Stimulated activated CD4-positive, alpha-beta T cell treated with anti-CD3 and anti-CD28 coated beads, Interleukin-12 subunit alpha, Interleukin-12 subunit beta, amount 100 ng/mL, for 48 hours (primary cell): ENCODE measurements at places on chromosomes 5 and 9.
A peak's percentile ranks its signal among the peaks of the same experiment; 100 is the strongest.

DNA sequence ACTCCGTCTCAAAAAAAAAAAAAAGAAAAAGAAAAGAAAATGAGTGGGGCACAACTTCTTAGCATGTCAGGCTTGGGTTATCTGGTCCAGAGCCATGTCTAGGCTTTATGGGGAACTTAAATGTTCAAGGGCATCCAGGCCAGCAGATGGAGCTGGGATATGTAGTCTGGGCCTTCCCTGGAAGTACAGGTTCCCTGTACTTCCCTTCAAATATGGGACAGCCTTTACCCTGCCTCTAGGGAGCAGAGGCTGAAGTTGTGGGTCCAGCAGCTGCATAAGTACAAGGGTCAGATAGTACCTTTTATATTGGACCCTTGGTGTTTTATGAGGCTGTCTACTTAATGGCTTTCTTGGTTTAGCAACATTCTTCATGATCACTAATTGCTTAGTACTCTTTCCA lies 42.1 kb downstream of the FAF2 start:
- no peak for DNase-seq

- DNase-seq = no peak
These were observed 351.4 kb downstream of the SEMA5A start for GRCh38 chr5:9194509-9194908.

DNA sequence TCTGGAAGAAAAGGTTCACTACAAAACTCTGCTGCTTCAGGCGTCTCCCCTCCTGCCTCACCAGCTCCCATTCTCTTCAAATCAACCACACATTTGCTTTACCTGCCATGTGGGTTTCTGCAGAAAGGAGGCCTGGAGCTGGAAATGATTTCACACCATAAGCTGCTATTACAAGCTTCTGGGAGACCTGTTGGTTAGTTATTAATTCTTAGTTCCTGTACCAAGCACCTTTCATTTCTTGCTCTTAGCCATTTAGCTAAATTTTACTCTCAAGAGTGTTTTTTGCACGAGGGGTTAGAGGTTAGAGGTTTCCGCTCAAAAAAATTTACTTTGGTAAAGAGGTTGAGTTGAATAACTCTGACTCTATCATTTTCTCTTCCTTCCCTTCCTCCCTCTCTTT lies 70.3 kb downstream of the MAP1B start:
- no peak for DNase-seq

GRCh38 chr5:10808347-10809226 lies 47.6 kb upstream of the DAP start:
- DNase-seq = no peak

GRCh38 chr9:6383551-6384225 lies 29.3 kb upstream of the UHRF2 start:
- no peak for DNase-seq

- DNase-seq = no peak
These were observed 69.1 kb downstream of the ABCA1 start for GRCh38 chr9:104858846-104859245.

GRCh38 chr5:111224561-111225345 lies 569 bp downstream of the CAMK4 start:
- DNase-seq = no peak

GRCh38 chr9:75170898-75171360 lies 82.6 kb downstream of the OSTF1 start:
- DNase-seq = no peak

DNA sequence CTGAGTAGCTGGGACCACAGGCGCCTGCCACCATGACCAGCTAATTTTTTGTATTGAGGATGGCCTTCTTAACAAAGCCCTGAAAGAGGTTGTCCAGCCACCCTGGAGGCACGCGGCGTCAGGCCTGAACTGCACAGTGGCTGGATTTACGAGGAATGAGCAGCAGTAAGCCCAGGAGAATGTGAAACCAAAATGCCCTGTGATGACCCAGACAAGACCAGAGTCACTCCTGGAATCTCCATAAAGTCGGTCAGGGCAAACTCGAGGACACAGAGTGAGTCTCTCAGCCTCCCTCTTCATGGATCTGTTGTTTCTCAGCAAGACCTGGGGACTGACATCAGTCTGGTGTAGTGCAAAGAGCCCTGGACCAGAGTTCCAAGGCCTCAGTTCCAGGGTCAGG lies 53.2 kb upstream of the C5orf58 start:
- no peak for DNase-seq

DNA sequence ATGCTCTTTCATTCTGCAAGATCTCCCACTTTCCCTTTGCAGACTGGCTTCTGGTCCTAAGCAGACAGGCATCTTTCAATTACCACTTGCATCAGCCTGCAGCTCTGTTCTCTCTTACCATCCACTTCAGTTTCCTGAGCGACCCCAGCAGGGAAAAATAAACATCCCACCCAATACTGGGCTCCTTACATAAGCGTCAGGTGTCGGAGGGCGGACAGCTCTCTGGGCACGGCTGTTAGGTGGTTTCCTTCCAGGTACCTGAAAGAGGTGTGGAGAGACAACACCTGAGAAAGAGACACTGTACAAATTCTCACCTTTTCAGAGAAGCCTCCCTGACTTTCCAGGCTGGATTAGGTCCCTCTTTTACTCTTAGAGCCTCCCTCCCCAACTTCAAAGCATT lies 145.1 kb upstream of the PANK3 start:
- no peak for DNase-seq

- no peak for DNase-seq
These were observed 322.2 kb downstream of the NDUFS4 start for GRCh38 chr5:53882676-53883031.

- no peak for DNase-seq
These were observed 144.7 kb downstream of the PCSK1 start for GRCh38 chr5:96288166-96288844.

DNA sequence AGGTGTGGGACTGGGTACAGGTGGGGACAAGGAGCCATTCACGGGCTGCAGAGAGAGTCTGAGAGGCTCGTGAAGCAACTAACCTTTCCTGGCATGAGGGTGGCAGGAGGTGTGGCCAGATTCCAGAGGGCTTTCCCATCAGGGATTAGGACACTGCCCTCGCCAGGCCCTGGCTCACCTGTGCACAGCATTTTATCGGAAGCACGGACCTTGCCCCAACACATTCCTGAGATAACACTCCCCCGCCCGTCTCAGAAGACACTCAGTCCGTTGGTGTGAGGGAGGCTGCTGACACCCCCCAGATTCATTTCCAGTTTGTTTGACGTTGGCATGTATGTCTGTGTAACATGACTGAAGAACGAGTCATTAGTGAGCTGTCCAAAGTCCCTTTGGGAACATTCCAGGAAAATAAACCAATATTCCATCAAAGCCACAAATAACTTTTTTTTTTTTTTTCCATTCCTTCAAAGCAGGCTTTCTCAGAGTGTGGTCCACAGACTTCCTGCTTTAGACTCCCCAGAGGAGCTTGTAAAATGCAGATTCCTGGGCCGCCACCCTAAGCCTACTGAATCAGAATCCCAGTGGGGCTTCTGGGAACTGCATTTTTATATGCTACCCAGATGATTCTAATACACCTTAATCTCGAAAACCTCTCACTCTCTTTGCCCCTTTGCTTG lies 23.4 kb downstream of the WWC1 start:
- no peak for DNase-seq

DNA sequence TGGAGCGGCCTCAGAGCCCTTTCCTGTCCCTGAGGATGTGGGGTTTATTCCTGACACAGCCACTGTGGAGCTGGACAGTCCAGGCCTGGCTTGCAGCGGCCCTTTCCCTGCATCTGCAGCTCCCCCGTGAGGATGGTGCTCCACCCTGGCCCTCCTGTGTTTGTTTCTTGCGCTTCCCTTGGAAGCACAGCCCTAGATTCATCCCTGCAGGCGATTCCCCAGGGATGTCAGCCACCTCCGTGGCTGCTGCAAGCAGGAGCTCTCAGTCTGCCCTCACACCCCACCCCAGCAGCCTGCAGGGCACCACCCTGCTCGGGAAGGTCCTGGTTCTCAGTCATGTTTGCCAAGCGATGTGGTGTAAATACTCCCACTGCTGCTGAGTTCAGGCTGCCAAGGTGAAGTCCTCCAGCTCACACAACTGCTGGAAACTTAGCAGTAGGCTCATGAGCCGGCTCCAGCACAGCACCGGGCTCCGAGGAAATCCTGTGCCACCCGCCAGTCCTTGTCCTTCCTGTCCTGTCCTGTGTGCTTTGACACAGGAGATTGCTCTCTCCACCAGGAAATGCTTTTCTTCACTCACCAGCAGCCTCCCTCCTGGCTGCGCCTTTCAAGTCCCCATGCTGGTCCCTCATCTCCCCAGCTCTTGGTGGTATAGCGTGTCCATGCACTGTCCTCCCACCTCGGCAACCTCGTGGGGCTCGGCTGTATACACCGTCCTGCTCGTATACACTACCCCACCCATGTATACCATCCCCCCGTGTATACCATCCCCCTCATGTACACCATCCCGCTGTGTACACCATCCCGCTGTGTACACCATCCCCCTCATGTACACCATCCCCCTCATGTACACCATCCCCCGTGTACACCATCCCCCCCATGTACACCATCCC lies 16.2 kb downstream of the ROPN1L start:
- no peak for DNase-seq

GRCh38 chr9:22740781-22741180 lies 294.2 kb downstream of the DMRTA1 start:
- DNase-seq = no peak

GRCh38 chr9:133734590-133735414 lies 3.4 kb downstream of the SARDH start:
- DNase-seq = no peak

- DNase-seq = no peak
These were observed 4.2 kb upstream of the TRIM52 start for GRCh38 chr5:181265092-181265671.

DNA sequence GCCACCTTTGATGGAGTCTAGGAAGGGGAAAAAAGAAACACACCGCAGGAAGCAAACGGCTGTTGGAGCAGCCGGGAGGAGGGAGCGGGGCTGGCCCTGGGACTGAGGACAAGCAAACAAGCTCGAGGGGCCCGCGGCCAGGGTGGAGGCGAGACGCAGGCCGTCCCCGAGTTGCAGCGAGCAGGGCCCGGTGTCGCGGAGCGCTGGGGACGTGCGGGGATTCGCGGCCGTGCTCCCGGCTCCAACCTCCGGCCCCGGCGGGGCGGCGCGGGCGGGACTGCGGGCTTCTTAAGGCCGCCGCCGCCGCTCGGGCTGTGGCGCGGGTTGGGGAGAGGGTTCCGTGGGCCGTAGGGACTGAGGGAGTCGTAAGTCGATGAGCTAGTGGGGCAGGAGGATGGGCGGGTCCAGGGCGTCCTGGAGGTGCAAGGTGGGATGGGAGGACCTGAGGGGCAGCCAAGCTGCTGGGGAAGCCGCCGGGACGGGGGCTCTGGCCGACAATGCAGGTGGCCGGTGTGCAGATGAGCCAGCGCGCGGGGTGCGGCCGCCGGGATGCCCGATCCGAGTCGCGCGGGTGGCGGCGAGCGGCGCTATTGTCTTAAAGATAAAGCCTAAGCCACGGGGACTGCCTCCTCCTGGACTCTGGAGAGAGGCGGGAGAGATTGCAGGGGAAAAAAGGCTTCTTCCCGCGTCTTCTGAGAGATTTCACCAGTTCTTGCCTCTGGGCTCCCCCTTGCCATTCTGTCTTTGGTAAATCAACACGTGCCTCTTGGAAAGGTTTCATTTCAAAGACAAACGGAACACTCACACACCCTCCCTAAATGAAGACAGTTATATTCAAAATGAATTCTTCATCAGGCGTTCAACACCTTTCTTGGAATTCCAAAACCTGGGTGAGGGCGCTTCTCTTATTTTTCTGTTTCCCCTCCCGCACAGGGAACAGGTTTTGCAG lies 1.6 kb upstream of the HAPLN1 start:
- no peak for DNase-seq

GRCh38 chr9:98834386-98834785 lies 26.9 kb downstream of the GALNT12 start:
- DNase-seq = no peak

- no peak for DNase-seq
These were observed 5.0 kb downstream of the CHSY3 start for GRCh38 chr5:129909225-129909624.

DNA sequence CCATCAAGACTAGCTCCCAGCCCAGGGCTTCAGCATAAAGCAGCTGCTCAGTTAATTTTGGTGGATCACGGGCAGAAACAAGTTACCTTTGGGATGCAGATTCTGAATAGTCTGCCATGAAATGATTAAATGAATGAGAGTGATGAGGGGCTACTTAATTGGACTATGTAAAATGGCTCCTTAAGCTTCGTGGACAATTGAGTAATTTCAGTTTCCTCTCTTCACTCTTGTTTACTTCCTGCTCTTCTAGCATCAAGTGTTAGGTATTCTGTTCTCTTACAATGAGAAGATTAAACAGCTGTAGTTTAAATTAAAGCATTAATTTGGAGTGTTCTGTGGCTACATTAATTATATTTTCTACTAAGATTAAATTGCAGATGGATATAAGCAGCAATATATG lies 28.1 kb downstream of the PIK3R1 start:
- no peak for DNase-seq

DNA sequence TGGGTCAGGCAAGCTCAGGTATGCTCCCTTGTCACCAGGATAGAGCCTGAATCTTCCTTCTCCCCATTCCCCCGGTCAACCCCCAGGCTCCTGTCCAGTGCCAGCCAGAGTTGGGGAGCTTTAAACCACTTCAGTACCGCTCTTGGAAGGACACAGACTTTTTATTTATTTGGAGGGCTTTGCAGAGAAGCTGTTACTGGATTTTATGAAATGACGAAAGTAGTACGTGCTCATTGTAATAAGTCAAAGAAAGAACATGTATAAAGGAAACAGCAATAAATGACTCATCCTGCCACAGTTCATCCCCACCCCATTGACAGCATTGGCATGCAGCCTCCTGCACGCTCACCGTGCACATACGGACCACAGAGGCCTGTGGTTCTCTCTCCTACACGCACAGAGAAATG lies 230.3 kb downstream of the AUH start:
- DNase-seq = peak; percentile 81

GRCh38 chr9:107423540-107423939 lies 66.0 kb downstream of the KLF4 start:
- DNase-seq = no peak
